ENCODE measurements at places on chromosomes 5 and 9.

DNA sequence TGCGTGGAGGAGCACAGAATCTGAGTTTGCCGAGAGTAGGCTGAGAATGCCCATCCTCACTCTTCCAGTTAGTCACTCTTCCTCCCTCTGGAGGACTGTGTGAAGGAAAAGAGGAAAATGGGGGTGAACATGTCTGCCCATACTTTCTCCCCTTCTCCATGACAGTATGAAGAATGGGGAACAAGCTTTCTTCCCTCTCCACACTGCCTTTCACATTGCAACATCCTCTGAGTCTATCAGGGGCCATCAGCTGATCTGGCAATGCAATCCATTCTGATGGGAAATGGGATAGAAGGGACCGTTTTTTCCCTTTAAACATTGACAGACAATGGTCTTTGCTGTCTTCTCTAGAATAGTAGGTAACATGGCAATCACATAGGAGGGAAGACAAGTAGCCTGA lies 56.8 kb downstream of the UGCG start:
- no peak for DNase-seq

- peak; percentile 84 for DNase-seq
Observed at GRCh38 chr9:18710065-18710464, 236.1 kb downstream of the ADAMTSL1 start.

DNA sequence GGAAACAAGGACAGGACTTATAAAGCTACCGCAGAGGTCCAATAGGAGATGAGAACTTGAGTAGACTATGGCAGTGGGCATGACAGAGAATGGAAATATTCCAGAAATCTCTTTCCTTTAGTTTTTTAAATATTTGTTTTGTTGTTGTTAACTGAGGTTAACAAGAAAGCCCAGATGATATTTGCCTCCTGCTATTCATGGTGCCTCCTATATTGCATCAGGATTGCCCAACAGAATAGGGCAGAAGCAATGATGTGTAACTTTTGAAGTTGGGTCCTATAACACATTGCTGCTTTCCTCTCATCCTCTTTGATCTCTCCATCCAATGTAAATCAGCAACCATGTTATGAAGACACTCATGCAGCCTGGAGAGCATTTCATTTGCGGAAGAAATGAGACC lies 42.8 kb downstream of the PDE4D start:
- DNase-seq: no peak

DNA sequence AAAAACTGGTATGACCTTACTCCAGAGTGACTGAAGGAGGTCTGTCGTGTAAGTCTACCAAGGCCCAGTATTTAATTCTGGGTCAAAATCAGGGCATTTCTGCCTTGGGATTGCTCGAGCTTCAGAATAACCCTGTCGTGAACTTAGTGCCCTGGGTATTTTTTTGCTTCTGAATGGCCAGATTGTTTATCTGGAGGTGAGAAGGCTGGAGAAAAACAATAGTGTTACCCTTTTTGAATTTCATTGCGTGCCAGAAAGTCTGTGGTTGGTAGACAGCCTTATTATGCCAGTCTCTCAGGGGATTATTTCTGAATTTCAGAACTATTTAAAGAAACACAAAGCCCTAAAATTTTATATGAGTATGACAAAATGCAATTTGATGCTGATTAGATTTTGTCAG lies 323.4 kb downstream of the CSNK1G3 start:
- no peak for DNase-seq

DNA sequence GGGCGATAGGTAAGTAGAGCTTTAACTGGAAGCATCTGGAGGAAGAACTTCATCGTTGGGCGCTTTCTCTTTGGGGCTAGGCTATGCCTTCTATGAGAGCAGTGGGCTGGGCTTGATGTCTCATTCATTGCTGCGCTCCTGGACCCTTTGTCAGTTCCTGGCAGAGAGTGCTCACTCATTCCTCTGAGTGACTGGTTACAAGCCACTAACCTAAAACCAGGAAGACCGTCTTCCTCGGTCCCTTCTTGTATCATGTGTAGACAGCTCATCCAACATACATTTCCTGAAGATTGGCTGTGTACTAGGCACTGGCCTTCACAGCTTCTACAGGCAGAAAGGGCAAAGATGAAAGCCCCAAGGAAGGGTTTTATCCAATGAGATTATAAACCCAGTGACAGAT lies 6.4 kb downstream of the SWI5 start:
- DNase-seq: peak; percentile 85
